Activated CD4-positive, alpha-beta T cell treated with anti-CD3 and anti-CD28 coated beads, Interleukin-10, Interleukin-2, amounts not matched to agents 100 ng/mL and 50 ng/mL, durations not matched to agents 16 hours and 8 hours (primary cell): ENCODE measurements at places on chromosomes 2 and 18.

- DNase-seq = peak; percentile 72
These were observed 580 bp upstream of the NDUFV2 start for GRCh38 chr18:9101730-9102507.

DNA sequence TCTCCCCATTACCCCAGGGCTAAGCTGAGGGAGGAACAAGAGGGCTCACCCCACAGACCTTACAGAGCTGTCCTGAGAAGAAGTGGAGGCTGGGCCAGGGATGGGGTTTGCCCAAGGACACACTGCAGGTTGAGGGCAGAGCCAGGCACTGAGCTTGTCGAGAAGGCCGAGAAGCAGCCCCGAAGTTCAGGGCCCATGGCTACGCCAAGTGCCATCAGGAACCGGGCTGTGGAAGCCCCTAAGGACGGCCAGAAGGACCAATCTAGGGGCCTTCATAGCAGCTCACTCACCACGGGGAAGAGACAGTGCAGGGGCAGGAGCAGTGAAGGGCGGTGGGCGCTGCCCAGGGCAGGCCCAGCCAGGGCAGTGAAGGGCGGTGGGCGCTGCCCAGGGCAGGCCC is 18.6 kb upstream of the AGXT start:
- no peak for DNase-seq

GRCh38 chr2:71831193-71831577 is 316.5 kb downstream of the CYP26B1 start:
- DNase-seq = no peak

GRCh38 chr2:240172071-240172895 is 31.8 kb upstream of the OTOS start:
- no peak for DNase-seq

DNA sequence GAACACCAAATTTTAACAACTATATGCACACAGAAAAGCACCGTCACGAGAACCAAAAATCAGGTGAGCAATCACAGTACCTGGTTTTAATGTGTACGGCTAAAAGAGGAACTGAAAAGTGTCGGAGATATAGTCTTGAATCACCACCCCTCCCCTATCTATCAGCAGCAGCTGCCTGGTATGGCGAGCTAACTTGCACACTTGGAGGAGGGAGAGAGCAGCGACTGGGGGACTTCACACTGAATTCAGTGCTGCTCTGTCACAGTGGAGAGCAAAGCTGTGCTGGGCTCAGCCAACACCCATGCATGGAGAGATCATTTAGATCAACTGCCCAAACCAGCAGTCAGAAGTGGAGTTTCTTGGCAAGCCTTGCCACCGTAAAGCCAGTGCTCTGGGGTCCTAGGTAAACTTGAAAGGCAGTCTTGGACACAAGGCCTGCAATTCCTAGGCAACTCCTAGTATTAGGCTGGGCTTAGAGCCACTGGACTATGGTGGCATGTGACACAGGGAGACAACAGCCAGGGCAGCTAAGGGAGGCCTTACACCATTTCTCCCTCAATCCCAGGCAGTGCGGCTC is 89.2 kb upstream of the CD226 start:
- DNase-seq = no peak

DNA sequence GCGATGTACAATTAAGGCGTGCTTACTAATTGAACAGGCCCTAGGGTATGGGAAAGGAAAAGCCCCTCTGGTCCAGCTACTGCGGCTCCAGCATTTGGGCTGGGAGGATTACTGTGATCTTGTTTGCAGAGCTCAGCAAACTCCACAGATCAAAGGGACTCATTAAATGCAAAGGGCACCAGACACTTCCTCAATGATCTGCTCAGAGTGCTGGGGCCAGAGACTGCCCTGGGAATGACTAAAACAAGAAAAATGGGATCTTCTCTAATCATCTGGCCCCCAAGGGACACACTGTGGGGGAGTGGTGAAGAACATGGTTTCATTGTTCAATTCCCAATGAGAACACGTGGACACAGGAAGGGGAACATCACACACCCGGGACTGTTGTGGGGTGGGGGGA is 85.0 kb downstream of the MARCHF4 start:
- DNase-seq = no peak

DNA sequence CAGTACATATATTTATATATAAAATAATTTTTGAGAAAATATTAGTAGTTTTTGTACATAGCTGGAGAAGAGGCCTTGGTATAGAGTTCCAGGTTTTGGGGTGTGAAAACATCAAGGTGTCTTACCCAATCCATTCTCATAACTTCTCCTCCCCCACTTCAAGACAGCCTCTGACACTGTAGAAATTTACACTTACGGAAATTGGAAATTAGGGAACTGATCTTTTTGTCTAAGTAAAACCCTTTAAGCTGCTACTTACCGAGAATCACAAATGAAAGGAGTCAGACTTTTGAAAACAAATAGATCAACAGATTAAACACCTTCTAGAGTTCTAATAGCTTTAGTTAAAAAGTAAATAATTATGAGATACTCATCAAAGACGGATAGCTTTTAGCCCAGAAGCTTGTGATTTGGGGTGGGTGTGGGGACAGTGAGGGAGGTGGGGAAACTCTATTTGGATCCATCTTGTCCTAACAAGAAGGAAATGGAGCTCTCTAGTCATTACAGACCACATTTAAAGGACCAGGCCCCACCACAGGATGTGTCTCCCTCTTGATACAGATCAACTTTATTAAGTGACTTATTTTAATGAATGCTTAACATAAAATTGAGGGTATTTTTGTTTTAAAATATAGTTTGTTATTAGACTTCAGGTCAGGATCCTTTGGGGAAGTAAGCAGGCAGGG is 11.1 kb upstream of the FBXO11 start:
- no peak for DNase-seq

DNA sequence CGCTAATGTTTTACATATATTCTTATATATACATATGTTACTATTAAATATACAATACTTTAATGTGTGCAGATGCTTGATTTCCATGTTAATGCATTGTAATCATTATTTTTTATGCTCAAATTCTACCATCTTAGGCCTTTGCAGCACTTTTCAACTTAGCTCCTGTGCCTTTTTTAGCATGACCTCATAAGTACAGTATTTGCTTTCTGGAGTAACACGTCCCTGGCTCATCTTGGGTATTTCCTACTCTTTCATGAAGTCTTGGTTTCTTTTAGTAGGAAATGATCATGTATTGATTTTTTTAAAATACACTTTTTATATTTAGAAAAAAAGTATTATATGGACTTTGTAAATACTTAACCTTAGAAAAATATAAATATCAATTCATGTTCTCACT is 36.5 kb downstream of the CAB39 start:
- no peak for DNase-seq

DNA sequence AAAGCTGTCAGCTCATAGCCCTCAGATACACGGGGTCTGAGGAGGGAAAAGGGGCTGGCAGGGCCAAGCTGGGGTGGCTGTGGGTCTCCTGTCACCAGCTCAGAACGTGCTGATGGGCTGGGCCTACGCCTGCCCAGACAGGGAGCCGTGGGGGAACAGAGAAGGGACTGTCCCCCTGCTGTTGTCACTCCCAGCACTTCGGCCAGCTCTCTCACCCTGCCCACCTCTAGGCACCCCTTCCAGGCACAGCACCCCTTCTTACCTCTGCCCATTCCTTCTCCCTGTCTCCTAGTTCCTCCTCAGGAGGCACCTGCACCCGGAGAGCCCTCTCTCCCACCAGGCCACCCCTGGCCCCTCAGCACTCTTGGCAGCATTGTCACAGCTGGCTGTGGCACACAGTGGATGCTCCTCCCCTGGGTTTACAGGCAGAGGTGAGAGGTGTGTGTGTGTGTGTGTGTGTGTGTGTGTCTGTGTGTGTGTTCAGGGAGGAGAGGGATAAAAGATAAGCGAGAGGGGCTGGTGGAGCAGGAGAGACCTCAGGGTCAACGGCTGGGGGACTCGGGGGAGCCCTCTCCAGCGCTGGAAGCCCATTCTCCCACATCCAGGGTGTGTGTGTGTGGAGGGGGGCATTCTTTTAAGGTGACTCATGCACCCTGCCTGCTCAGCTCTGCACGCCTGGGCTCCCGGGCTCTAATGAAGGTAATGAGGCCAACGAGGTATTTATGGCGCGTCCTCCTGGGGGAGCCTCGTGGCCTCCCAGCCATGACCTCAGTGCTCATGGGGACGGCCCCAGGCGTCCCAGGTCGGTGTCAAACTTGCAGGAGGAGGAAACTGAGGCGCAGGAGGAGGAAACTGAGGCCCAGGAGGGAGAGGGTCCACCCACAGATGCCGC is 66.1 kb upstream of the SMAD7 start:
- no peak for DNase-seq

GRCh38 chr18:71873695-71874094 is 670.4 kb downstream of the CBLN2 start:
- no peak for DNase-seq

DNA sequence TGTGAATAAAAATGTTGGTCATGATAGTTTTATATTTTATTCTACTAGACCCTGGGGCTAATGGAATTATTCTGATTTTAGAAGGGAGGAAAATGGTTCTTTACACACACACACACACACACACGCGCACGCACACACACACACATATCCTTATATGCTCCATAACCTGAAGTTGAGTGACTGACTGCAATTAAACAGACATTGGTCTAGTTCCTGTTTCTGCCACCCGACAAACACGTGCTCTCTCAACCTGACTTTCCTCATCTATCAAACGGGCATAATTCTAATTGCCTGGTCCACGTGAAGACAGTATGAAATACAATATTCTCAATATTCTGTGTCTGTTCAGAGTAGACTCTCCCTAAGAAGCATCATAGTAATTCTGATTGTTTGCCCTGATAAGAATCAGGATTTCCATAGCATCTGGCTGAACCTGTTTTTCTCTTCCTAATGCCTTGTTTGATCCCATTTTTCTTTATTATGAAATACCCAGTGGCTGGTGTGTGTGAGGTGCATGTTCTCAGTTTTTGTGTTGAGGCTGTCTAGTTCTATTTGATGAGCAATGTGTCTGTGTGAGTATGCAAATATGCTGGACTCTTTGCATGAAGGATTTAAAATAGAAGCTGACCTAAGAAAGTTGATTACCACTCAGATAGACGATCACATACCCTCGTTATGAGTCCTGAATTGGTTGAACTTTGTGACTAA is 51.0 kb downstream of the SETBP1 start:
- DNase-seq = no peak

DNA sequence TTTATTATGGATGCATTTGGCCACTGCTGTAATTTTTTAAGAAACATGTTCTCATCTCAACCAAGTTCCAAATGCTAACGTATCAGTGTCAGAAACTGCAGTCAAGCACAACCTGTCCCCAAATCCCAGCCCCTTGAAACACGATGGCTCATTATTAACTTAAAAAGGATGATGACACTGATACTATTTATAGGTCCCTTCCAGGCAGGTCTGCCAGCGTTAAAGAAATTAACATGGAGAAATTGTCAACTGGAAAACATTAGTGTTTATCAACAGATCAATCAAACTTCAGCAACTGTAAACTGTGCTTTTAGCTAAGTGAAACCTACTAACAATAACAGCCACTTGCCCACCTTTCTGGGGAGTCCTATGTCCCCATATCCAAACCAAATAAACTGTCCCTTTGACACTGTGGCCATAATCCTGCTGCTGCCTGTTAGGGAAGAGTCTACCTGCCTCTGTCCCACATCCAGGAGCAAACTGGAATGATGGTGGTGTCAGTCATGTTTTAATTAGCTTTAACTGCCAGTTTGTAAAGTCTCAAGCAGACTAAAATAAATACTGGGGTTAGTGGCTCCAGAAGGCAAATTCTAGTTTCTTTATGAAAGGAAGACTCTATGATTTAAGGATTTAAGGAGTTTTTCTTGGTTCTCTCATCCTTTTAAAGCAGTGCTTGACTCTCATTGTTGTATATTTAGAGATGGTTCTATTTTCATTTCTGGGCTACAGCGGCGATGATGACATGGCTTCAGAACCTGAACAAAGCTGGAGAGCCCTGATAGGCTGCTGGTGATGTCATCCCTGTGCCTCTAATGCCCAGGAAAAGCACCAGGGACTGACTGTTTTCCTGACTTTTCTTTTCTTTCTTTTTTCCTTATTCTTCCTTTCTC is 583.6 kb upstream of the PIK3C3 start:
- DNase-seq = no peak

DNA sequence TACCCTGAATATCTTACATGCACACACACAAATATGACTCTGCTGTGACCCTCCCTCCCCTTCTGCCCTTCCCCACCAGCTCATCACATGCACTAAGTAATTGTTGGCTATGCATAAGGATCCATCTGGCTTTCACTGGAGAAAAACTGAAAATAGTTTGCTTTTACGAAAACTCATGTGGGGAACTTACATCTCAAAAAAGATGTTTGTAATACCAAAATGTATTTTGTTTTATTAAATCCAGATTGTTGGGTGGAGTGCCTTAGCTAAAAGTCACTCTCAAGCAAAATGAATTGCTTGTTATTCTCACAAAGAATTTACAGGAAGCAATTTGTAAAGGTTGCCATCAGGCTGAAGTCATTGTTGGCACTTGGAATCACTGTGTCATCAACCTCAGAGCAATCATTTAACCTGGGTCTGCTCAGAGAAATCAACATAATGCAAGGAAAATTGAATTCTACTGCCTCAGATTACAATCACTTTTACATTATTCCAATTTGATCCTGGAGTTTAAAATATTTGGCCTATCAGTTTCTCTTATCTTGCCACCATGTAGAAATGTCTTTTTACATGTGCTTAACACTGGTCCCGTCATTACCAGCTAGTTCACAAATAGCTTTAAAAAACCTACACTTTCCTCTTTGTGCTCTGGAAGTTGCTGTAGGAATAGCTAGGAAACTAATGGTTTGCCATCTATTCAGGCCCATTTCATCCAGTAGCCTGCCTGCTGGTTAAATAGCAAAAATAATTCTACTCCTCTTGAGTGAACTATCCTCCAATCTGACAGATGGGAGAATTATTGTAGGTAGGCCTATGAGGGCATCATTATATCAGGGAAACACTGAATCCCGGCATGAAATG is 90.3 kb upstream of the TMEM17 start:
- no peak for DNase-seq

DNA sequence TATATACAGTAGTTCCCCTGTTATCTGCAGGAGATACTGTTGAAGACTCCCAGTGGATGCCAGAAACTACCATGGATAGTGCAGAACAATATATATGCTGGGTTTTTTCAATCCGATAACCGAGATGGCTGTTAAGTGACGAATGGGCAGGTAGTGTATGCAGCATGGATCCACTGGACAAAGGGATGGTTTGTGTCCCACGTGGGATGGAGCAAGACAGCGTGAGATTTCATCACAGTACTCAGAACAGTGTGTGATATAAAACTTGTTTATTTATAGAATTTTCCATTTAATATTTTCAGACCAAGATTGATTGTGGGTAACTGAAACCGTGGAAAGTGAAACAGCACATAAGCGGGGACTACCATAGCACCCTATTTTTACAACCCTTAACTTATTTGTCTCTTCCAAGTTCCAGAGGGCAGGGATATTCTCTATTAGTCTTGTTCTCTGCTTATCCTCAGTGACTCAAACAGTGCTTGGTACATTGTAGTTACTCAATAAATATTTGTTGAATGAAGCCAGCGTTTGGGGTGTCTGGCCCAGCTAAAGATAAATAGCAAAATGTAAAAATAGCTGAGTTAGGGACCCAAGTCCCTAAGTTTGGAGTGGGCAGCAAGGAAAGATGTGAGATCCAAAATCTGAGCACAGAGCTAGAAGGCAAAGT is 50.0 kb downstream of the RHBDD1 start:
- DNase-seq = no peak
